Coronary artery (tissue), 2 donors: ENCODE measurements at places on chromosomes 1 and 21.

- DNase-seq: no peak
Observed at GRCh38 chr1:229251185-229251584, 19.7 kb upstream of the RAB4A start.

DNA sequence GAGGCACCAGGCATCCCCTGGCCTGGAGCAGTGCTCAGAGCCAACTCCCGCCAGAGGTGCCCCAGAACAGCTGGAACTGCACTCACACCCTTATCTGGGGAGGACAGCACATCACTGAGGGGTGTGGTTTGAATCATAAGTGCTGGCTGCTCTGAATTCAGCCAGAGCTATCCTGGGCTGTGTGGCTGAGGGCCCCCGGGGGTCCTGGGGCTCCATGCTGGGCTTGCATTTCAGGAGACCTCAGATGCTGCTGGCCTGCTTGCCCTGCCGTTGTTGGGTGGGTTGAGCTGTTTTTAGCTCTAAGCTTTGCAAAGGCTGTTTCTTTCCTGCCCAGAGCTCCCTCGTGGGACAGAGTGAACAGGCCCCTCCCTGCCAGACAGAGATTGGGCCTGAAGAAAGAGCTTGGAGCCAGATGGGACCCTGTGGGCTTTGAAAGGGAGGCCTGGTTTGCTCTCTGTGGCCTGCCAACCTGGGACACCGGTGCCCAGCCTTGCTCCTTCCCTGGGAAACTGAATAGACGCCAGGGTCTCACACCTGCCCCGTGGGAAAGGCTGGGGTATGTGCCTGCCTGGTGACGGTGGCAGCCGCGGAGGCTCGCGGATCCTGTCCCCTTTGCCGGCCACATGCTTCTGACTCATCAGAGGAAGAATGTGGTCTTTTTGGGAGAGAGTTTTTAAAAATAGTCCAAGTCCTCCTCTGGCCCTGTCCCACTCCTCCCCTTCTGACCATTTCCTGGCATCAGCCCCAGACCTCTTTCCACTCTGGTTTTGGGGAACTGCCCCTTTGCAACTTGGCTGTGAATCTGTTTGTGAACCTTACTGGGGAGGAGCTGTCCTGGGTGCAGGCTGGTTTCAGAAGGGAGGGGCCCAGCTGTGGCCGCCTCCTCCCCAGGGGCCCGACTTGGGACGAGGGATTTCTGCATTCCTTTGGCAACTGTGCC lies 30.0 kb downstream of the ARHGEF10L start:
- peak; percentile 99 for DNase-seq

- DNase-seq: no peak
Observed at GRCh38 chr1:190376044-190376443, 101.6 kb downstream of the BRINP3 start.

- no peak for DNase-seq
Observed at GRCh38 chr1:199687321-199687720, 340.2 kb upstream of the NR5A2 start.

- no peak for DNase-seq
Observed at GRCh38 chr1:24502709-24503058, at the start of gene RCAN3. TSS of gene RCAN3 (plus strand) at chr1:24502836. CDS start at chr1:24514373, 11,537 bp downstream.

- DNase-seq: no peak
Observed at GRCh38 chr1:99358770-99359169, 94.5 kb downstream of the PLPPR4 start.

DNA sequence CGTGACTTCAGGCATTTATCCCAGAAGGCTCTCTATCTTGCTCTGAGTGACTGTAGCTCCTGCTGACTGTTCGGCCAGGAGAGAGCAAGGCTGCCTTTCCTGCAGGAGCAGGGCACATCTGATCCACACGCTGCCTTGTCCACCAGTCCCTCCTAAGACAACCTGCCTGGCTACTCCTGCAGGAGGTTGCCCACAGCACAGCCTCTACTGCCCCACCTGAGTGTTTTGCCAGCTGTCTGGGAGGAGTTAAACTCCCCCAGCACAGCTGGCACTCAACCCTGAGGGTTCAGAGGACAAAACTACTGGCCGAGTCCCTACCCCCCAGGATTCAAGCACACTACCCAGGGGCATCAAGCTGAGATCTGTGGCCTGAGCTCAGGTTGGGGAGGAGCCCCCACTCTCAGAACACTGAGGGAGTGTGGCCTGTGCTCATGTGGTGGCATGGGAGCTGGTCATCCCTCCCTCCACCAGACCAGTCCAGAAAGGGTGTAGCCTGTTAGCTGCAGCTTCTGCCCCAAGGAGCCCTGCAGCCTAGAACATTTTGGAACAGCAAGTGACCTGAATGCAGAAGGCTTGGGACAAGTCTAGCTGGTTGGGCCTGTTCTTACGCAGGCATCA lies 237.3 kb downstream of the SLC44A5 start:
- no peak for DNase-seq

- no peak for DNase-seq
Observed at GRCh38 chr1:173853074-173853473, 14.7 kb downstream of the GAS5 start.

GRCh38 chr1:22250724-22251123 lies 107.8 kb upstream of the WNT4 start:
- no peak for DNase-seq

DNA sequence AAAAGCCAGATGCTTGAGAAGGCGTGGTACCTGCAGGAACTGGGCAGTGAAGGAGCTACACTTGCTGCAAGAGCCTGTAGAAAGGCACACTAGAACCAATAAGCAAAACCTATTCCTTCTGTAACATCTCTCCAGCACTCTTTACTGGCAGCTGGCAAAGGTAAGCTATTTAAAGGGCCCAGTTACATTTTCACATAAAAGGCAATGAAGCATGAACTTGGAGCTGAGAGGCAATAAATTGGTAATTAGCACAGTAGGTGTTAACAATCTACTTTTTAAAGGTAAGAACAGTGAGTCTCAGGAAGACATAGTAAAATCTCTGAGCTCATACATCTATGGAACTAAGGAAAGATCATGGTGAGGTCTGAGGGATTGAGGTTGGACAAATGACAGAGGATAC lies 167.1 kb upstream of the OLFM3 start:
- no peak for DNase-seq

DNA sequence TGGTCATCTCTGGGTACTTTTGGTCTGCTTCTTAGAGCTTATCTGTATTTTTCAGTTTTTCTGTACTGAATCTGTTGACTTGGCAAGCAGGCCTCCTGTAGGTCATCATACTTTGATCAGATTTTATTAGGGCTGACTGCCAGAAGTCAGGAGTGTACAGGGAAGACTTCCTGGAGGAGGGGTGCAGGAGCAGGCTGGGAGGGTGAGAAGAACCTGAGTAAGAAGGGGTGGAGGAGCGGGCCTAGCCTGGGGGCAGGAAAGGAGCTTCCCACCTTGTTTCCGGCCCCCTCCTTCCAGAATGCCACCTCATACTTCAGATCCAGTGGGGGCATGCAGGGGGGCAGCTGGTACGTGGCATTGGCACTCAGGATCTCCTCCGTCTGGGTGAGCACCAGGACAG lies 18.3 kb upstream of the IL22RA1 start:
- DNase-seq: no peak

- no peak for DNase-seq
Observed at GRCh38 chr1:116340506-116341231, 32.4 kb upstream of the ATP1A1 start.

GRCh38 chr1:30981172-30981571 lies 72.6 kb upstream of the SDC3 start:
- no peak for DNase-seq

- no peak for DNase-seq
Observed at GRCh38 chr1:219085988-219086387, 87.7 kb upstream of the LYPLAL1 start.
